ENCODE measurements at places on chromosomes 2 and 18.

- no peak for DNase-seq
Measured at GRCh38 chr2:113217455-113218282, 43.9 kb downstream of the PSD4 start.

- DNase-seq: no peak
Measured at GRCh38 chr2:98895221-98895620, 40.8 kb downstream of the CRACDL start.

DNA sequence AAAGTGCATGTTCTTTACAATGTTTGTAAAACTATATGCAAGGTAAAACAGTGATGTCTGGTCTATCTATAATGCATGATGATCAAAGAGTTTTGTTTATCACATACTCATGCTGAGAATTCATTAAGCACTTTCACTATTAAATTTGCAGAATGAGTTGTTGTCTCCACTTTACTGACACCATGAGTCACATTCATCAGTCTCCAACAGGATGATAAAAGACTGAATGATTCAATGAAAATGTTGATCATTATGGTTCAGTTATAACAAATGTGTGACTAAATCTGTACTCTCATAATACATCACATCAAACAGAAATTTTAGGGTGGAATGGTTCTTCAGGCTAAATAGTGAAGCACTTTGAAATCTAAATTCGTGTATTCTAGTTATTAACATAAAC lies 129.0 kb downstream of the ERBB4 start:
- no peak for DNase-seq

- DNase-seq: no peak
Measured at GRCh38 chr2:3427272-3427671, 47.8 kb downstream of the TRAPPC12 start.

- no peak for DNase-seq
Measured at GRCh38 chr2:188551671-188552070, 260.0 kb downstream of the GULP1 start.

- DNase-seq: no peak
Measured at GRCh38 chr2:227996366-227996765, 124.9 kb downstream of the DAW1 start.

DNA sequence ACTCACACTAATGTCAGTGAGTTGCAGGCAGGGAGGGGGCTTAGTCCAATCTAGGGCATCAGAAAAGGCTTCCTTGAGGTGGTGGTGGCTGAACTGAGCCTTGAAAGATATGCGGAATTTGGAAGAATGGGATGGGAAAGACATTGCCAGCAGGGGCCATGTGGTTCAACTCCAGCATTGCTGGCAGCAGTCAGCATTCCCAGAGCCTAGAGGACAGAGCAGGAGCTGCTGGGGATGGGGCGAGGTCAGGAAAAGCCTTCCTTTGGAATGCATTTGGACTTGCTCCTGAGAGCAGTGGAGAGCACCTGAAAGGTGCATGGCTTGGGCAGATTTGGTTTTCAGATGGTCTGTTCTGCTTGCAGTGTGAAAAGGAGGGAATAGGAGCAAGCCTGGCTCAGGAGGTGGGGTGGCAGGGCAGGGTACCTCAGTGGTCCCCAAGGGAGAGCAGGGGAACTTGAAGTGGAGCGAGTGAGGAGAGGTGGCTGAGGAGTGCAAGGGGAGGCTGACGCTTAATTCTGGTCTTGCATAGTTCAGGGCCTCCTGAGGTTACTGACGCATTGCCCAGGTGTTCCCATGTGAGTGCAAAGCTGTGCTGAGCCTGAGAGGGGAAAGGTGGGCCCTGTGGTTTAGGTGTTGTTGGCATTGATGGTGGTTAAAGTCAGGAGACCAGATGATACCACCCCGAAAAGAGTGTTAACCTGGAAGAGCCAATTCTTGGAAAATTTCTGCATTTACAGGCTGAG lies 112.1 kb upstream of the MGAT5 start:
- no peak for DNase-seq

GRCh38 chr2:85707304-85707703 lies 13.1 kb downstream of the GNLY start:
- peak; percentile 25 for DNase-seq

DNA sequence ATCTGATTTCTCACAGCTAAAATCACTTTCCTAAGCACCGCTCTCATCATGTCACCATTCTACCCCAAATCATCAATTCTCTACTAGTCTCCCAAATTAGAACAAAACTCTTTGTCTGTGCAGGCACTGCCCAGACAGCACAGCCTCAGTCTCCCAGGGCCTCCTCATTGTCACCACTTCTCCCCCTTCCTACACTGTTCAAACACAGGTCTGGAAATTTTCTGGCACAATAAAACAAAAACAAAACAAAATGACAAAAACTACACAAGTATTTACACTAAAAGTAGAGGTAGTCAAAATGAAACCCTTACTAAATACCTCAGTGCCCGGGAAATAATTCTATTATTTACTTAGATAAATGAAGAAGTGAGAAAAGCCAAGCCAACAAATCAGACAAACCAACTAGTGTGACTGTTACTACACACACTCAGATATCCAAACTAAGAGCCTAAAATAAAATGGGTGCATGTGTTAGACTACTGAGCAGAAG lies 156.2 kb upstream of the DNMT3A start:
- no peak for DNase-seq

DNA sequence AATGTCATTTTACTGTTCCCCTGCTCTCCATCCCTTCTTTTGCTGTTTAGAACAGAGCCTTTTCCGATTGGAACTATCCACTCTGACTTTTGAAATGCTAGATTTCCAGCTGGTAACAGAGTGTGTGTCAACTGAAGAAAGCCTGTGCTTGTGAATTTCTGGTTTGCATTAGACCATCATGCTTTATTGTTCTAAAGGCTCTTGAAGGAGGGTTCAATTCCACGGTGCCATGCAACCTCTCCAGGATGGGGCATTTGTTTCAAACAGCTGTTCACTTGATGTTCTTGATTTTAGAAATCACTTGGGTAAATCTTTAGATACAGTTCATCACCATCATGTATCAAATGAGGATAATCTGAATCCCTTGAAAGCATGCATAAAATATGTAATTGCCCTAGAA lies 156.7 kb downstream of the QPCT start:
- no peak for DNase-seq

DNA sequence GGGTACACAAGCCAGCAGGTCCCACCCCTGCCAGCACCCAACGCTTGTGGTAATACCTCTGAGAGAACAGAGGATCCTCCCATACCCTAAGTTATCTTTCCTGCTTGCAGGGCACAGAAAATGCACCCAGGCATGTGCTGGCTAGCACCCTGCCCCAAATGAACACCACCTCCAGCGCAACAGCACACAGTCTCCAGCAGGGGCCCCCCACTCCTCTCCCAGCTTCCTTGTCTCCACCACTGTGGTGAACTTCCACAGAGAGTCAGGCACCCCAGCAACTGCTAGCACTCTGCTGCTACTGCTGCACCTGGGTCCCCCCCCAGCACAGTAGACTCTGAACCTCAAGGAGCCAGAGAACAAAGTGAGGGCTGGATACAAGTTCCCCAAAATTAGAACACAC lies 216.8 kb upstream of the CNTNAP5 start:
- DNase-seq: no peak

DNA sequence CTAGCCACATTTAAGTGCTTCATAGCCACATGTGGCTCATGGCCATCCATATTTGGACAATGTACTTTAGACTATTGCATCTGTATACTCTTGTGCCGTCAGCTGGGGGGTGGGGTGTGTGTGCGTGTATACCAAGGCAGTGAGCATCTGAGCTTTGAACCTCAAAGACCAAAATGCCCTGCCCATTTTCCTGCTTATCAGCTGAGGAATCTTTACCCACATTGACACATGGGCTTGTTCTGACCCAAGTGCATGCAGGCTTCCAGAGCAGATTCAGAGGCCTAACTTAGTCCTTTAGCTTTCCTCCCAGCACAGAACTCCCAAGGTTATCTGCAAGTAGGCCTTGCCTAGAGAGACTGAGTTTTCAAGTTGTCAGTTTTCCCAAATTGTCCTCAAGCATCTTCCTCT lies 11.1 kb upstream of the MOCOS start:
- no peak for DNase-seq

DNA sequence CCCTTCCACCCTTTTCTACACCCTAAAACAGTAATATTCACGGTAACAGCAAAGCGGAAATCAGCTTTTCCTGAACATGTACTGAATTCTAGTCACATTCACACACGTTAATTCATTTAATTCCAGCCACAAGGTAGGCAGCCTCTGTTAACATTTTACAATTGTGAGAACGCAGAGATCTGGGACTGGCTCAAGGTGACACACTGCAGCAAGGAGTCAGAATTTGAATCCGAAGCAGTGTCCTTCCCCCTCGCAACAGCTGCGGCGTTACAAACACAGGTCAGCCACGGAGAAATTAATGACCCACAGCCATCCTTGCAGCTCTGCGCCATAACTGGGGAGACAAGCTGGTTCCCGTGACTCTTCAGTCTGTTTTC lies 818 bp upstream of the SLC20A1 start:
- no peak for DNase-seq

DNA sequence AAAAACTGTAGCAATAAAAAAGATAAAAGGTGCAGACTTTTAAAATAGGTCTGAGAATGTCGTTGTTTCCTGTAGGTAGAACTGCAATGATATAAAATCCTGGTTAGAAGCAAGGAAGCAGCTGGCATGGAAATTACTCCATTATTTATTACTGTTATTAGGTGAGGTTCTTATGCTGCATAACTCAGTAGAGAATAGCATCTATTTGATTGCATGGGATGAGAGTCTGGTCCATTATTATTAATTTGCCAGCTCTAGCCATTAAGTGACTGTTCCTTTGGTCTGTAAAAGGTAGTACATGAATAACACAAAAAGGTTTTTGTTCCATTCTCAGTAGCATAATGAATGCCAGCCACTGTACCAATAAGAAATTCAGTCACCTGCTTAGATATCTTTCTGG lies 358.6 kb downstream of the RBM43 start:
- no peak for DNase-seq

DNA sequence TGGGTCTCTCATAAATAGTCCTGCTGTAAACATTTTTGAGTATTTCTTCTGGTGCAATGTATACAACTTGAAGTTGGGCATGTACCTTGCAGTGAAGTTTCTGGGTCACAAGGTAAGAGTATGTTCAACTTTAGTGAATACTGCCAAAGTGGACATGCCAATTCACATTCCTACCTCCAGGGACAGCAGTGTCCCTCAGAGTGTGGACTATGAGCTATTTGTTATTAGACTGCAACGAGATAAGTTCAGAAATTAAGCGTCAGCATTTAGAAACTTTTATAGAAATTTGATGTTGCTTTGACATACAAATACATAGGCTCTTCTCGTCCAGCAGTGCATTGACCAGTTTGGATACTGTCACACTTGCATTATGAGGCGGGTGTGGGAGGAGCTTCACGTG lies 7.2 kb upstream of the ACKR3 start:
- DNase-seq: no peak

DNA sequence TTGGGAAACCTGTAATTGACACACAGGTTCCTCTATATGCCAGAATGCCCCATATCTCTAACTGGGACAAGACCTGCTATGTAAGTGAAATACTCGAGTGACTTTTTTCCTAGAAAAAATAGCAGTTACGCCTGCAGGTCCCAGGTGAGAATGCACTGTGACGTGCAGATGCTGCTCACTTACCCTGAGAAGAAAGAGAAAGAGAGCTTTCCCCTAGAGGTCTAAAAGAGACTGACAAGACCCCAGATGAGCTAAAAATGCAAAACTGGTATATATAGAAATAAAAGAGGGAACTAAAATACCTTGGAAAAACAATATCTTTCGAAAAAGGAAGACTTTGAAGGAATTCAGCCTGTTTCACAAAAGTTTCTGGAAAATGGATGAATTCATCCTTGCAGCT lies 383.0 kb upstream of the DCC start:
- DNase-seq: no peak

- no peak for DNase-seq
Measured at GRCh38 chr2:180670302-180671003, 310.0 kb upstream of the UBE2E3 start.

DNA sequence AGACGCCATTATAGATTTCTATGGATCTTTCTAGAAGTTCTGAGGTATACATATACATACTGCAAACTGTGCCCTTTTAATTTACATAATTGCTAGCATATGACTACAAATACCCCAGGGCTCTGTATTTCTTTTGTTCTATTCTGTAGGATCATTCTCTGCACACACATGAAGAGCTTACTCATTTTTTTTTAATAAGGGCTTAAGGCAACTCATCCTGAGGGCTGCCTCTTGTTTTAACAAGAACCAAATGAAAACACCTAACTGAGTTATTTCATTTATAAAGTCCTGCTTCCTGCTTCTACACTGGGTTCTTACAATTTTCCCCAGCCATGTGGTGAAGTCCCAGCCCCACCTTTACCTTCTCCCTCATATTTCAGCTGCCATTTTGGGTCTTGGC lies 390.5 kb downstream of the IRS1 start:
- DNase-seq: no peak

GRCh38 chr2:25369439-25369838 lies 27.7 kb upstream of the DNMT3A start:
- no peak for DNase-seq

- DNase-seq: no peak
Measured at GRCh38 chr2:105085525-105085924, 47.7 kb downstream of the MRPS9 start.

DNA sequence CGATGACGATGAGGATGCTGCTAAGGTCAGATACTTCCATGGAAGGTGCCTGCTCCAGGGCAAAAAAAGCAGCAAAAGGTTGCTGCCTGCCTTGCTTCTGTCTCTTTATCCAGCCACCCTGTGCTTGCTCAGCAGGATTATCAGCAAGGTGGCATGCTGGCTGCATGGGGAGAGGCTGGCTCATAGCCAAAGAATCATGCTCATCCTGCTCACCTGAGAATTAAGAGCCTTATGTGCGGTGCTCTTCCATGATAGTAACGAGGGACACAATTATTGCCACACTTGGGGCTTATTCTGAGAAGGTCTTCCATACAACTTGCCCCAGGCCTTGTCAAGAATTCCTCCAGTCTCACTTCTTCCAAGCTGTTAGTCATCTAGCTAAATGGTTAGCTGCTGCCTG lies 60.4 kb upstream of the SEC11C start:
- no peak for DNase-seq

GRCh38 chr18:24734058-24734457 lies 273.6 kb downstream of the HRH4 start:
- DNase-seq: no peak

- no peak for DNase-seq
Measured at GRCh38 chr18:24446953-24447538, 13.4 kb upstream of the HRH4 start.

Data from activated T-cell treated with anti-CD3 and anti-CD28 coated beads for 48 hours (primary cell).